ENCODE measurements at places on chromosomes 5 and 9.

DNA sequence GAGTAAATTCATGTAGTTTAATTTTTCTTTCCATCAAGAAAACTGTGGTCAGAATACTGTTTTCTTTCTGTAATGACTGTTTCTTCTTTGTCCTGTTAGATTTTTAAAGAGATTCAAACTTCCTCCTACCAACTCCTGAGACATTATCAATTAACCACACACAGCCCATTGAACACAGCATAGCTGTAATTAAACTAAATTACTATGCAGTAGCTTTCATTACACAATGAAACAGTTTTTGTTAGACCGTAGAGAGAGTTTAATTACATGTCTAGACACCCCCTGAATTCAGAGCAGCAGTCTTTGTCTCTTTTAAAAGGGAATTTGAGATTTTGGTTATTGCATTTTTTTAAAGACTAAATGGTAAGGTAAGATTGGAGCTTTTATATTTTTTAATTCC, 77.5 kb downstream of the STARD4 start:
- no peak for DNase-seq

GRCh38 chr5:157459715-157460599, at the start of gene NIPAL4:
NIPAL4 (plus strand) TSS chr5:157460213; CDS start chr5:157460321, 108 bp downstream.
- no peak for DNase-seq

GRCh38 chr9:86901511-86901910, 45.8 kb downstream of the GAS1 start:
- DNase-seq, result no peak

- no peak for DNase-seq
These were observed 5.1 kb upstream of the TESK1 start for GRCh38 chr9:35599763-35600604.

- no peak for DNase-seq
These were observed 179.8 kb downstream of the DCP2 start for GRCh38 chr5:113156271-113156877.

DNA sequence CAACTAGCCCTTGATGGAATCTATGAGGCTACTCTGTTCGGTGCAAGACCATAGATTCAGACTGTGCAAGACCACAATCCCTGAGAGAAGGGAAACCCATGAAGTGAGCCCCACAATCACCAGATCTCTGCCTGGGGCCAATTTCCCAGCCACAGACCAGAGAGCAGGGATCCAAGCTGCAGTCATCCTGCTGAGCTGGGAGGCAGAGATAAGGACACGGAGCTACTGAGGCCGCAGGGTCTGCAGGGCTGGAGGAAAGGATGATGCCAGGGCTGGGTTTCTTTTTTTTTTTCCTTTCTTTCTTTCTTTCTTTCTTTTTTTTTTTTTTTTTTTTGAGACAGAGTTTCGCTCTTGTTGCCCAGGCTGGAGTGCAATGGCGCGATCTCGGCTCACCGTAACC, 47.7 kb upstream of the FUBP3 start:
- no peak for DNase-seq

DNA sequence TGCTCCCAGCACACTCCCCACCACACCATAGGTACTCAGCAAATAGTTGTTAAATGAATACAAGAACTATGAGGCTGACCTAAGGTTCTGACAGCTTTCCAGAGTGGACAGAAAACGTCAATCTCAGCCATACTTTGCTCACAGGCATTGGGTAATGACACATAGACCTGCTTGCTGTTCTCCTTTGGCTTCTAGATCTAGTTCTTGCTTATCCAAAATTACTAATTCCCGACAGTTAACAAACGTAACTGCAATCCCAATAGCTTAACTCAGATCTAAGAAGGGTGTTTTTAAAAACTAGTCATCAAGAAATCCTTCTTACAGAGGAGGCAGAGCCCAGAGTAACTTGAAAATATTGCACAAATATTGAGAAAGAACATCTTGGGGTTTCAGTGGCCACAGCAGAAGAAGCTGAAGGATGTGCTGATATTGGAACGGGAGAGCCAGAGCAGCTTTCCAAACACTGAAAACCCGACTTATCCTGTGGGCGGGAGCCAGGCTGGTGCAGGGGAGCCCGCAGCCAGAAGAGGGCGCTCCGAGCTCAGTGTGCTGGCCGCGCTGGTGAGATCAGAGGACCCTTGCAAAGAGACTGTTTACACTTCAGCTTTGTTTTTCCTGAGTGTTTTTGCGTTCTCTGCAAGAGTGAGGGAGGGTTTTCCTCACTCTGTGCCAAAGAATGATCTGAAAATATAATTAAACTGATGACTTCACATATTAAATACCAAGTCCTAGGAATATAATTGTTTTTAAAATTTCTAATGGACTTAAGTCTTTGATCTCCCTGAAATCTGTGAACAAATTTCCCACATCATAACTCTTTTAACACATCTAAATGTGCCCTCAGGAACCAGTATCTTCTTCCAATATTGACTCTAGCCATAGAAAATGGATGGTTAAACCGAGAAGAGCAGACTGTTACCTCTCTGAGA, 30.3 kb downstream of the FGF1 start:
- peak; percentile 86 for DNase-seq

GRCh38 chr5:51632793-51633192, 249.5 kb downstream of the ISL1 start:
- no peak for DNase-seq
